Smooth muscle cell of the brain vasculature (primary cell): ENCODE measurements at places on chromosomes 6 and 20.

GRCh38 chr20:42435230-42435629 is 754.5 kb downstream of the PTPRT start:
- no peak for DNase-seq

- peak; percentile 43 for DNase-seq
Observed at GRCh38 chr20:48827855-48828733, at the start of gene PREX1. Gene PREX1 (minus strand): TSS chr20:48827999. CDS start chr20:48827860, 139 bp downstream.

DNA sequence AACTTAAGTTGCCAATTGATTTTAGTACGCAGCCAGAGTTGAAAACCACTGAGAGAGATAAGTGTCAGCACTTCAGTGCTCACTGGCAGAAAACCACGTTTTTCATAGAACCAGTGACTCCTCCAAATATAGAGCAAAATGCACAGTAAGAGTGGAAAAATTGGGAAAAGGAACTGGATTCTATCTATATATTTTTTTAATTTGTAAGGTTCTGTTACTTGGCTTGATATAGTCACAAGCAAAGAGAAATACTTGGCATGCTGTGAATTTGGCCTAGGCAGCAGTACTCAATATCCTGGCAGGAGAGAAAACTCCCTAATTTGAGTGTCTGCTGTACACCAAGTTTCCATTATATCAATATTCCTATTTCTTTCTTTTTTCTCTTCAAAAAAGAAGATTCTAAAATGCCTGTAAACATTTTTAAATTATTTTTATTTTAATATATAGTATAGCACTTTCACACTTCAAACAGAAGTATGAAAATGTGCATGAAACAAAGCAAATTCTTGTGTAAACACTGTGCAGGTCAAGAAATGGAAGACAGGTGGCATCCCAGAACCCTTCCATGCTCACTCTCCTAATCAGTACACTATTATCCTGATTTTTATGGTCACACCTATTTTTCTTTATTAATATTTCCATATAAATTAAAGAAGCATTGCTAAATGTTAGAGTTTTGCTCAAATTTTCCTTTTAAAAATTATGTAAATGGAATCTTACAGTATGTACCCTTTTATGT is 561.8 kb upstream of the RNF217 start:
- DNase-seq: no peak

DNA sequence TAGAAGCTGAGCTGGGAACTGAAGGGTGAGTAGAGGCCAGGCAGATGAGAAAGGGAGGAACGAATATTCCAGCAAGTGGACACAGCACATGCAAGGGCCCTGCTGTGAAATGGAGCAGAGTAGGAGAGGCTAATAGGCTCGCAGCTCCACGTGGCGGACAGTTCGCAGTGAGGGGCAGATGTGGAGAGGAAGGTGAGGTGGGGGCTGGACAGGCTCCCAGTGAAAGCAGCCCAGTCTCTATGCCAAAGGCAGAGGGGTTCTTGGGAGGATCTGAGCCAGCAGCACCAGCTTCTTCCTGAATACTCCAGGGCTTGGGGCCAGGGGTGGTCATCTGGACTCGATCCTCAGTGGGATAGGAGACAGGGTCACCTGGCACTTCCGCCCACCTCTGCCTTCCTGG is 81.0 kb downstream of the CEBPB start:
- DNase-seq: no peak

GRCh38 chr6:143936778-143937667 is 71.0 kb downstream of the PLAGL1 start:
- no peak for DNase-seq

GRCh38 chr20:9981829-9982228 is 53.0 kb upstream of the ANKEF1 start:
- no peak for DNase-seq

DNA sequence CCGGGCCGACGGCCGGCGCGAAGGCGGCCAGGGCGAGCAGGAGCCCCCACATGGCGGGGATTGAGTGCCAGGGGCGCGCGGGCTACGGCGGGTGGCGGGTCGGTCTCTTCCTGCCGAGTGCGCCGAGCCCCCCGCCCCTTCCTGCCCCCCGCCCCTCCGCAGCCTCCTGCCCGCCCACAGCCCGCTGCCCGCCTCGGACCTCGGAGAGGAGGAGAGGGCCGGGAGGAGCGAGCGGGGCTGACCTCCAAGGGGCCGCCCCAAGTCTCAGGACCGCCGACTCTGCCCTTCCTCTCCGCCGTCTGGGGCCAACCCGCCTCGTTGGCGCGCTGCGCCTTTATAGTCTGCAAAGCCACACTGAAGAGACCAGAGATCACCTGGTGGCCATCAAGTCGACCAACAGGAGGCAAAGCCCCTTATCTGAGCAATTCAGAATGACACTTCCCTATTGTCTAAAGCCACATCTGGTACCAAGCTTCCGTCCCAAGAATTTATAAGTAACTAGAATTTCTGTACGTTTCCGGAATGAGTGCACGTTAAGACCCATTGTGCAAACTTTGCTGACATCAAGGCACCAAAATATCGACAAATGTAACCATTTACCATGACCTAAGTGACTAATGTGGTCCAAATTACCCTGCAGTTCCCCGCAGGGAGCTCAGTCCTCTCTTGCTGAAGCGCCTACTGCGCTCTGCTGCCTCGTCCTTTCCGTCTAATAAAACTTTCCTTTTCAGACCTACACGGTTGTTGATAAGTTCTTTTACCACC is at the start of gene CPXM1:
TSS of gene CPXM1 (minus strand) at position 107 of the 765 bp plus-strand sequence. CDS start at position 52, 55 bp downstream.
- no peak for DNase-seq

- DNase-seq: no peak
Observed at GRCh38 chr6:319177-320131, 27.2 kb downstream of the DUSP22 start.

DNA sequence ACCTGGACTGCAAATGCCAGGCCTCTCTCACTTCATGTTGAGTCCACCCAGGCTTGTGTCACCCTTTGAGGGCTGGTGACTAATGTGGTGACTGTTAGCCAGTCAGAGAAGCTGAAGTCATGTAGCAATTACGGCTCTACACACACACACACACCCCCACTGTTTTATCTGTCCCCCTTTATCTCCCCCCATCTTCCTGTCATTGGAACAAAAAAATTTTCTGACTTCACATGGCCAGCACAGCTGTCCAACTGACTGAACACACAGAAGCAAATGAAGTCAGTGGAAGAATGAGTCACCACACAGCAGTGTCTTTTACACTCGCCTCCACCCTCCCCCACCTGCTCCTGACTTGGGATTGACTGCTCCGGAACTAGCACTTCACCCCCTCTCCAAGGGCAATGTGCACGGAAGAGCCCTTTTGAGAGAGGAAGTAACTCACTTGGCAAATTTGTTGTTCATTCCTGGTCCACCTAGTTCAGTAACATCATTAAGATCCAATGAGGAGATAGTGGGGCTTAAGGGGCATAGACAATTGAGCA is 198.0 kb downstream of the RNF144B start:
- no peak for DNase-seq

DNA sequence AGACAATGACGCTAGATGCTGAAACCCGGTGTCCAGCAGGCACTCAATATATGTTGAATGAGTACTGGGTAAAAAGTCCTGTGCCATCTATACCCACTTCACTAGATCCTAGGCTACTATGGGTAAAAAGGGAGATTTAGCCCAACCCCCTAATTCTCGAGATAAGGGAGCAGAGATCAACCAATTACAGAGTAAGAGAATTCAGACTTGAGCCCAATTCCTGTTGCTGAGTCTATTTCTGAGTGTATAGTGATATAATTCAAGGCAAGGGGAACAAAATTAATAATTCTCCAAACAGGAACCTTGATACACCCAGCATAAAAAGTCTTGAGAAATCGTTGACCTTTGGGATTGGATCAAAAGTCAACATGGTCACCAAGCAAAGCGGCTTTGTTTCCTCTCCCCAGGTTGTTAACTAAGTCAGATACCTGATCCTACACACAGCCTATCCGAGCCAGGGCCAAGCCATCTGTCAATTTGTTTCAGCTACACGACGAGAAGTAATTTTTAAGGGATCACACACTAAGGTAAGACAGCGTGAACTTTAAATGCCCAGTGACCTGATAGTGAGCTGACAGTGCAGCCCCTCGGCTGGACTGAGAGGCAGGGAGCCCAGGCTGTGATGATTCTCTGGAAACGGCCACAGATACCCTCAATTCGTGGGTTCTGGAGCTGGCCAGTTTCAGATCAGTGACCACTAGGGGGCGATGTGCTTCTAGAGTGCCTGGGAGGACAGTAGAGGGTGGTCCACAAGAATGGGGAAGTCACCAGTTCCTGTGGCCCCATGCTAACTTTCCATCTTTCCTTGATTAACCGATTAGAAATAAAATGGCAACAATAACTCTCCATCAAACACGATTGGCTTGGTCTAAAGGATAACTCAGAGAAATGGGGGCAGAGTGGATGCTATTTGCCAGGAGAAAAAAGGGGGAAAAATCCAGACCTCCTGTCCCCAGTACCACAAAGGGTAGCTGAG is 46.2 kb downstream of the SLC22A23 start:
- DNase-seq: no peak

GRCh38 chr6:134082191-134082590 is 29.8 kb upstream of the SLC2A12 start:
- no peak for DNase-seq

DNA sequence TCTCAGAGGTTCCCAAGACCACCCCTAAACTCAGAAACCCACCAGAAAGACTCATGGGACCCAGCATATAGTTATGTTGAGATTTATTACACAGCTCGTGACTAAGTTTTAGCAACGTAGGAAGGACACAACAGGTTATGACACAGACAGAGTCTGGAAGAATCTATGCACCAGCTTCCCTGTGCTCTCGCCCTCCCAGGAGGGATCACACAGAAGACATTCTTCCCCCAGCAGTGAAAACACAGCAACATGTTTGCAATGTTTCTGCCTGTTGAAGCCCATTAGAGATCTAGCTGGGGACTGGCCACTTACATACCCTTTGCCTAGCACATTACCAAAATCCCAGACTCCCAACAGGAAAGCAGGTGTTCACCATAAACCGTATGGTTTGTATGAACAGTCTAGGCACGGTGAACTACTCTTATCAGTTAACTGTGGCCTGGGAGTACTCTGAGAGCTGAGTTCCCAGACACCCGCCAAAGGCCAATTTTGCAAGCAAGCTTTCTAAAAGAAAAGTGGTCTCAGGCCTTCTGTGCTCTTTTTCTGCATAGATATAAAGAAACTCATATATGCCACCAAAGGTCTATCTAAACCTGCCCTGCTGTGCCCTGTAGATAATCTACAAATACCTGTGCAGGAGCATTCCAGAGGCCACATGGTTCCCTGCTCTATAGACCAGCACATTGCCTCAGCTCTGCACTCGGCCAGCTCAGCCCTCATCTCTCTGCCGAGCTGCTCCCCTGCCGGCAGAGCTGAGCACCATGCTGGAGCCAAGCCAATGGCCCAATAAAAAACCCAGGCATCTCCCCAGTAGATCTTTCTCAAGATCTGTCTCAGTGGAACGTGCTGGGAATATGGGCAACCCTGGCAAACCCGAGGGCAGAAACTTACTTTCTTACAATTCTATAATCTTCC is 69.6 kb upstream of the SMIM28 start:
- no peak for DNase-seq

DNA sequence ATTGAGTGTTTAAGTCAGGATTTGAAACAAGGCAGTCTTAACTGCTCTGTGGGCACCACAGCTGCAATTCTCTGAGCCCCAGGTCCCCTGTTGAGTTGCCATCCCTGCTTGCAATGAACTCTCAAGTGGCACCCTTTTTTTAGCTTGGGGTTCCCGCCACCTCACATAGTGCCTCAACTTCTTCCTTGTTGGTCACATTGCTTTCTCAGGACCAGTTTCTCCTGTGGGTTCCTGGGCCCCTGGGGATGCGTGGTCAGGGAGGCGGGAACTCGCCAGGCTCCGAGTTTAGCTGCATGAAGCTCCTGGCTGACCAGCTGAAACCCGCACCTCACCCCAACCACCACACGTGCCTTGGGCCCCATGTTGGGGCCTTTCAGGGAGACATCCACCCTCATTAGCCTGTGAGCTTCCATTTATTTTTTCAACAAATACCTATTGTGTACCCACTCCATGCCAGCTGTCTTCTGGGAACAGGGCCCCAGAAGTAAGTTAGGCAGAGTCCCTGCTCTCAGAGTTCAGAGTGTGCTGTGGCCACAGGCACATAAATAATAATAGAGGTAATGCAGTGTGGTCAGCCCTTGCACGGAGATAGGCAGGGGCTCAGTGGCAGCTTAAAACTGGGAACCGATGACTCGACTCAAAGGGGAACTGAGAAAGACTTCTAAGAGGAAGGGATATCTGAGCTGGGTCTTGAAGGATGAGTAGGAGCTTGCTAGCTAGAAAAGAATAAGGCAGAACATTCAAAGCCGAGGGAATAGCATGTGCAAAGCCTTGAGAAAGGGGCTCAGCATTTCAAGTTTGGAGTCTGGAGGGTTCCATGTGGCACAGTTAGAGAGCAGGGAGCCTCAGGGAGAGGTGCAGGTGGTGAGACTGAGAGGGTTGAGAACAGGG is 33.9 kb upstream of the FAM83D start:
- no peak for DNase-seq

DNA sequence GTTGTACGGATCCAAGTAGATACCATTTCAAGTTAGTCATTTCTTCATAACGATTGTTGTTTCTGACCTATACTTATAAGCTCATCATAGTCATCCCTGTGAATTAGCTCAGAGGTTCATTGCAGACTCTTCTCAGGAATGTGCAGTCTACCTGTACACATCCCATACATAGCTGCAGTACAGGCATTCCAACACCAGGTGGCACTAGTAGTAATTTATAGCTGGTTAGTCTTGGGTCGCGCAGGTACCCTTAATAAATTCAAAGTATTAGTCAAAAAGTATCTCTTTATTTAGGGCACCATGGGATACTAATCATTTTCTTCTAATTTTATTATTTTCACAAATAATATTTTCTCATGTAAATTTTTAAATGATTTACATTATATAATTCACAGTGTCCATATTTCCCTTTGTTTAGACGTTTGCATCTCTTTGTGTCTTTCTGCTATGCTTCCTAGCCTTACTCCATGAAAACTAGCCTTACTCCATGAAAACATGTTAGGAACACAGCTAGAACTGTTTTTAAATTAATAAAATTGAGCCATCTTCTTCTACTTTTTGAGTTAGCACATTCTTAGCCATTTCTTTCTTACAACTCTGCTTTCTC is 128.6 kb upstream of the FAM83B start:
- peak; percentile 13 for DNase-seq

GRCh38 chr6:140269591-140270165 is 895.2 kb upstream of the CITED2 start:
- no peak for DNase-seq

DNA sequence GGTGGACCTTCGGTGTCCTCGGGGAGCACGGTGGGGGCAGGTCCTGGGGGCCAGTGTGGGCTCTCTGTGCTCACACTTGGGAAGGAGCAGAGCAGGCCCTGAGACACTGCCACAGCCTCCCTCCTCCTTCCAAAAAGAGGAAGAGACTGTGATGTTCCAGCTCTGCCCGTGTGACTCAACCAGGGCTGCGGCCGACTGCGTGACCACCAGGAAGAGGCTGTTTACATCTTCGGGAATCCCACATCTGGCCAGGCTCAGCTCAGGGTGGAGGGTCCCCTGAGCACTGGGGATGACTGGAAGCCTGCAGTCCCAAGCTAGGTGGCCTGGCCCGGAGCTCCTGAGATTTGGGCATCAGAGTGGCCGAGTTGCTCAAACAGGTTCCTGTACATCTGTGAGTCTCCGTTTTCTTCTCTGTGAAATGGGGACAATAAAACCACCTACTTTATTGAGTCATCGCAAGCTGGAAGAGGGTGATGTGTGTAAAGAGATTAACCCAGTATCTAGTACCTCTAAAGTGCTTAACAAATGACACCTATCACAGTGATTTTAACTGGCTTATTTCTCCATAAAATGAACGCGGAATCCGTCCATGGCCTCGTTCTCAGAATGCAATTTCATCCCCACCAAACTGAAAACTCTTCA is 242.1 kb downstream of the DLL1 start:
- DNase-seq: no peak

GRCh38 chr6:9388596-9388995 is 953.3 kb upstream of the SLC35B3 start:
- no peak for DNase-seq
